Renal cortex interstitium (tissue), 15 donors: ENCODE measurements at places on chromosomes 3 and 15. TPM values are rescaled to one million over a fixed set of nuclear protein-coding genes. Genes with fewer than 3 reads are reported as not detected.

Gene GPR176
- polyA plus RNA-seq, result 15.2 TPM

Gene MAP6D1
- 1.3 TPM for polyA plus RNA-seq

Gene ACTRT3
- polyA plus RNA-seq, result 4.4 TPM

Gene MASP1
- polyA plus RNA-seq, result 9.9 TPM

Gene CATSPER2
- 4.3 TPM for polyA plus RNA-seq

Gene EPM2AIP1
- 58.0 TPM for polyA plus RNA-seq

Gene MYZAP
- polyA plus RNA-seq, result 5.9 TPM

Gene ANKRD34C
- polyA plus RNA-seq, result 0.05 TPM

Gene FOXB1
- 0.19 TPM for polyA plus RNA-seq

Gene LMCD1
- 35.8 TPM for polyA plus RNA-seq

Gene BCL2A1
- polyA plus RNA-seq, result 1.8 TPM

Gene GOLGA8R
- polyA plus RNA-seq, result 13.1 TPM

Gene SPATA12
- 0.12 TPM for polyA plus RNA-seq

Gene UROC1
- 0.10 TPM for polyA plus RNA-seq

Gene RBM15B
- polyA plus RNA-seq, result 39.8 TPM

Gene MYLK
- 136 TPM for polyA plus RNA-seq

Gene STRIT1
- 1.7 TPM for polyA plus RNA-seq

Gene RPSA
- 1,511 TPM for polyA plus RNA-seq

Gene SEMA3B
- polyA plus RNA-seq, result 69.5 TPM

Gene PLSCR5
- not detected for polyA plus RNA-seq

Gene CLDN16
- 35.9 TPM for polyA plus RNA-seq

Gene INAFM2
- polyA plus RNA-seq, result 17.3 TPM

Gene CGNL1
- 65.1 TPM for polyA plus RNA-seq

Gene CHCHD4
- polyA plus RNA-seq, result 16.3 TPM

Gene IL16
- 5.4 TPM for polyA plus RNA-seq

Gene EIF4E3
- polyA plus RNA-seq, result 14.3 TPM

Gene CYB561D2
- polyA plus RNA-seq, result 17.0 TPM

Gene SPSB4
- polyA plus RNA-seq, result 13.8 TPM

Gene NANOGP8
- not detected for polyA plus RNA-seq
